ENCODE measurements at places on chromosomes 13 and 19.
A peak's percentile ranks its signal among the peaks of the same experiment; 100 is the strongest.

DNA sequence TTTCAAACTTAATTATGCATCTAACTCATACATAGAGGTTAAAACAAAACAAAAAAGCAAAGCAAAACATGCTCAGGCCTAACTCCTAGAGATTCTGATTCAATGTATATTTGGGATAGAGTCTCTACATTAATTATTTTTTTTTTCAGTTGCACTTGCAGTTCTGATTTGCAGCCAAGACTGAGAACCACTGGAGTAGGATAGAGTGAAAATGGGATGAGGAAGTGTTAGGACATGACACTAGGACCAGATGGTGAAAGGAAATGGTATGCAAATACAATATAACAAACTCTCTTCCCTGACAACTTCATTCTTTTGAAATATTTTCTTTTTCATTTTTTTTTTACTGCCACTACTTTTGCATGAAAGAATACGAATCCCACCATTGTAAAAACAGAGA lies 1.8 kb downstream of the CCDC122 start:
- DNase-seq: no peak

- no peak for DNase-seq
Measured at GRCh38 chr19:12841094-12841493, 2.8 kb downstream of the MAST1 start.

- no peak for DNase-seq
Measured at GRCh38 chr13:112441779-112442310, 65.7 kb downstream of the SPACA7 start.

- DNase-seq: no peak
Measured at GRCh38 chr13:33191425-33192210, 93.9 kb downstream of the STARD13 start.

DNA sequence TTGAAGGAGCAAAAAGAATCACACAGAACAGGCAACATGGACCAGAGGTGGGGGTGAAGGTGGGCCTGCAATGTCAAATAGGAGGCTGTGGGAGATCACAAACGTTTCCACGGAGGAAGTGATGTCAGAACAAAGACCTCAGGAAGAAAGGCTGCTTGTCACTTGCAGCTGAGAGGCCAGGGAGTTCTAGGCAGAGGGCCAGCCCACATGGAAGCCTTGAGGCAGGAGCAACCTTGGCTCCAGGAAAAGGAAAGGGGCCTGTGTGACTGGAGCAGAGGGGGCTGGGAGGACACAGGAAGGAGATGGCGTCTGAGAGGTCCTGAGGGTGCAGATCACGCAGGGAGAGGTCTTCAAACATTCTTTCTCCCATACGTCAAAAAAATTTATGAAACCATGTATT lies 16.3 kb downstream of the ZNF160 start:
- DNase-seq: peak; percentile 10

- DNase-seq: no peak
Measured at GRCh38 chr19:42360787-42361544, 29.1 kb downstream of the CNFN start.

GRCh38 chr19:43534305-43534815 lies 1.4 kb downstream of the ZNF575 start:
- no peak for DNase-seq
